Calu3 (cell line): ENCODE measurements at places on chromosomes 3 and 15.

DNA sequence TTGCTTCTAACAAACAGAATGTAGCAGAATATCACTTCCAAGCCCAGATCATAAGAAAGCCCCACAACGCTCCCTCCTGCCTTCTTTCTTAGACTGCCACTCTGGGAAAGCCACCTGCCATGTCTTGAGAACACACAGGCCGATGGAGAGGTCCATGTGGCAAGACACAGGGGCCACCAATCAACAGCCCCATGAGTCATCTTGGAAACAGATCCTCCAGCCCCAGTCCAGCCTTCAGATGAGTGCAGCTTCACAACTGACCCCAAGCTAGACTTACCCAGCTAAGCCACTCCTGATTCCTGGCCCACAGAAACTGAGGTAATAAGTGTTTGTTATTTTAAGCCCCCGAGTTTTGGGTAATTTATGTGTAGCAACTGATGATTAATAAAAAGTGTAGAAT, 39.7 kb downstream of the PTH1R start:
- no peak for DNase-seq

GRCh38 chr3:154023148-154023547, 98.0 kb upstream of the ARHGEF26 start:
- DNase-seq = peak; percentile 57

- DNase-seq = no peak
Measured at GRCh38 chr3:129313665-129314385, 35.2 kb downstream of the HMCES start.

GRCh38 chr3:188775412-188775811, 396.4 kb upstream of the TPRG1 start:
- no peak for DNase-seq

DNA sequence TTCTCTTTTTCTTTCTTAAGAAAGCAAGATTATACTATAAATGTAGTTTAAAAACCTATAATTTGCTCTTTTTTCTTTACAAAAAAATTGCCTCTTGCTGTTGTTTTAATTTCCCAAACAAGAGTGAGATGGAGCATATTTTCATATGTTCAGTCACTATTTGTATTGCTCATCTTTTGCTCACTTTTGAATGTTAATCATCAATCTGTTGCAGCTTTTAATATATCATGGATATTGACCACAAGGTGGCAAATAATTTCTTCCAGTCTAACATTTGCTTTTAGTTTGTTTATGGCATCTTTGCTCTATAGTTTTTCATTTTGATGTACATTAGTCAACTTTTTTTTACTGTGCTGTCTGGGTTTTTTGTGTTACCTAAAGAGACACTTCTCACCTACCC, 112.6 kb upstream of the THRB start:
- DNase-seq = no peak

GRCh38 chr3:157354722-157355121, 81.9 kb upstream of the PTX3 start:
- peak; percentile 70 for DNase-seq

GRCh38 chr3:132726341-132726823, 4.2 kb upstream of the NPHP3 start:
- no peak for DNase-seq

- peak; percentile 79 for DNase-seq
Measured at GRCh38 chr3:14423197-14423743, 20.9 kb downstream of the SLC6A6 start.

DNA sequence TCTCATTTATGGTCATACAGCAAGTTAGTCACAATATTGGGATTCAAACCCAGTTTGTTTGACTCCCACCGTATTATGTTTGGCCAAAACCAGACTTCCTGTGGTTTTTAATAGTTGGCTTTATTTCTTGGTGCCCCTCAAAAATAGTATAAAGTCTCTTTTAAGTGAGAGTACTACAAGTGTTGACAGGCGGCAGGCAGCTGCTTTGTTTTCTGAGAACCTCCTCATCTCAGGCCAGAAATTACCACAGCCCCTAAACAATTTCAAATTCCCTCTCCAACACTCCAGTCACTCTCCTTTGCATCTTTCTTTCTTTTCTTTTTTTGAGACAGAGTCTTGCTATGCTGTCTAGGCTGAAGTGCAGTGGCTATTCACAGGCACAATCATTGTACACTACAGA, 121.5 kb downstream of the POLR2M start:
- DNase-seq = no peak

DNA sequence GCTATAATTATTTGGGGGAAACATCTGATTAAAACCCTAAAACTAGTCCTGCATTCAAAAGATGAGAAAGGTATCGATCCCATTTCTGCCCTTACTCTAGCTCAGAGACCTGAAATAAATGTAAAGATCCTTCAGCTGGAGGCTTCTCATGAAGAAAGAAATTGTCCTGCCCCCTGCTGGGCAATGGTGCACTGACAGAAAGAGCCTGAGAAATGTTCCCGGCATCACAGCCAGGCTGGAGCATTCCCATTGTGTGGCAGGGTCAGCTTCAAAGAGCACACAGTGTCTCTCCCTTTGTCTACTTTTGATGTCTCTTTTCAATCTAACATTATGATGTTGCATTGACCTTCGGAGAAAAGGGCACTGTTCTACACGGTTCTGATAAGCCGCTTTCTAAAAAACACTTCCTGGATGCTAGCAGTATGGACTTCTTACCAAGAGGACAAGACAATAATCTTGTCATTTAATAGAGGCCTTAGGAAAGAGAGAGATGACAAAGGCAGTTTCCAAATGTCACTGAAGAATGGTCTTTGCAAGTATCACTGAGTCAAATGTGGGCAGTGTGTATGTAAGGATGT, 287.5 kb downstream of the MAGI1 start:
- peak; percentile 61 for DNase-seq

DNA sequence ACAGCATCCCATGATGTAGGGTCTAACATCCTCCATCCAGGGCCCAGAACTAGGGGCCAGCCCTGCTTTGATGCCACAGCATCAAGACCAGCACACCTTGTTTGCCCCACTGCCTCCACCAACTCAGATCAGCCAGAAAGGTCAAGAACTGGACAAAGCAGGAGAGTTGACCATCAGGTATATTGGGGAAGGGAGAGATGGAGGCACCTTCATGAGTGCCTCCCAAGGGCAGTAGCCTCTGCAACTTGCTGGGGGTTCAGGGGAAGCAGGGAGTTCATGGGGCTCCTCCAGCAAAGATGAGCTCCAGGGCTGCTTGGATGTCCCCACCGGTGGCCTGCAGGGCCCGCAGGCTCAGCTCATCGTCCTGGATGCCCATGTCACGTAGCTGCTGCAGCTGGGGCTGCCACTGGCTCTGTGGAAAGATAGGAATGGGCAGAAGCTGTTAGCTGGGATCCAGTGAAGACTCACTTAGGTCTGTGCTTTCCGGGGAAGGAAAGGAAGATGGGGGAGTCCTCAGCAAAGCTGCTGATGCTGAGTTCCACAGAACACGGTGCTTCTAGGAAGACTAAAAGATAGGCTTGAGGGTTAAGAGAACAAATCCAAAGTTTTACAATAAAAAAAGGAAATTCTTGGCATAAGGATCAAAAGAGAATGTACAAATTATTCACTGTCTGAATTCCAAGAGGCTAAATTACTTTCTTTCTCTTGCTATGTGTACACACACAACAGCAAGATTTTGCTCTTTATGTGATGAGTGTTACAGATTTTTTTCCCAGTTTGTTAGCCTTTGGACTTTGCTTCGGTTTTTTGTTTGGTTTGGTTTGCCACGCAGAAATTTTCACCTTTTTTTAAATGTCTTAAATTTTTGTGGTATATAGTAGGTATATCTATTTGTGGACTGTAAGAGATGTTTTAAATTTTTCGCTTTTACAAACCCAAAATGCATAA, 12.3 kb upstream of the SEMA7A start:
- DNase-seq = no peak

DNA sequence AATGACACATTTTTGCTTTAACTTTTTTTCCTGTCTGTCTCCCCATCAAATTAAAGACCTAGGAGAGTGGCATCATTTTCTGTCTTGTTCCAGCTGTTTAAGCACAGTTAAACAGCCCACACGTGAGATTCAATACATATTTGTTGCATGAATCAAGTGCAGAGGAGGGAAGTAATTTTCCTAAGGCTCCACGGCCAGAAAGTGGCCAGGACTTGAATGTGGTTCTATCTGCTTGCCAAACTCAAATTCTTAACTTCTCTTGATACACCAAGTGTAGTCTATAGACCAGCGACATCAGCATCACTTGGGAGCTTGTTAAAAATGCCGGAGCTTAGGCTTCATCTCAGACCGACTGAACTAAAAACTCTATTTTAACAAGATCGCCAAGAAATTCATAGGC, 724.8 kb upstream of the CFAP20DC start:
- no peak for DNase-seq

DNA sequence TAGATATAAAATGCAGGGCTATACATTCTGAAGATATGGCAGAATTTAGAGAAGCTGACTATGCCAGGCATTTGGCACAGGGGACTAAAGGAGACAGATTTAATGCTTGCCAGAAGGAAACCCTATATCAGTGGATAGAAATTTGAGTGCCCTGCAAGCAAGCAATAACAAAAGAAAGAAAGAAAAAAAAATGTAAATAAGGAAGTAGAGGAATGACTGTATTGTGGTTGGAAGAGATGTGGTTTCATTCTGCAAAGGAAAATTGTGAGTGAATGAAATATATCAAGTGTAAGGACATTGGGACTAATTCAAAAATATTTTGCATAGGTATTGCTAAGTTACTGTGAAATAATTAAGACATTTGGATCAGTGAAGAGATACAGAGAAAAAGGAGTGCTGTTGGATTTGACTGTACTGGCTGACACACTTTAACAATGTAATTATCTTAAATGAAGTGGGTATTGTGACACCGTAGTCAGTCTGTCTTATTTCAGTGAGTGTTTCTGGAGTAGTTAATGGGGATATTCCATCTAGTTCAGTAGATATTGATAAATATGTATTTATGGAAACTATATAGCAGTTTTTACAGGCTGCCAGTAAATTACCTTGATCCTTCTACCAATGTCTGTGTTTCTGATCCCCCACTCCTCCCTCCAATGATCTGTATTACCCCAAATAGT, 418.2 kb downstream of the CNTN4 start:
- DNase-seq = no peak

DNA sequence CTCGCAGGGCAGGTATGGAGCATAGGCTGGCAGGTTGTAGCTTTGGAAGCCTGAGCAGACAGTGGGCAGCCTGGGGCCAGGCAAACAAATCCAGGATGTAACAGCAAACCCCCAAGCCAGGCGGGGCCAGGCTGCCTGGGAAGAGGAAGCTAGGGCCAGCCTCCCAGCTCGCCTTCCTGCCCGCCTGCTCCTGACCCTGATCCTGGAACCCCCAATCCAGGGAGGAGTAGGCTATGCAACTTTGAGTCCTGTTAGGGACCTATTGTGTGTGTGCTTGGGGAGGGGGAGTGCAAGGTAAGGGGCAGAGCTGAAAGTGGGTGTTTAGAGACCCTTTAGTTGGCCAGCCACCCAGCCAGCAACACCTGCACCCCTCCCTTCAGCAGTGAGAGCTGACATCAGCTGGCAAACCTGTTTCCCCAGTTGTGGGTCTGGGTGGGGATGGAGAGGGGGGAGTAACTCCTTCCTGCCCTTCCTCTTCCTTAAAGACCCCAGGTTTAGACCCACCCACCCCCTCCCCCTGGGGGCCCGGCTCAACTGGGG, 2.5 kb downstream of the NBEAL2 start:
- peak; percentile 73 for DNase-seq

DNA sequence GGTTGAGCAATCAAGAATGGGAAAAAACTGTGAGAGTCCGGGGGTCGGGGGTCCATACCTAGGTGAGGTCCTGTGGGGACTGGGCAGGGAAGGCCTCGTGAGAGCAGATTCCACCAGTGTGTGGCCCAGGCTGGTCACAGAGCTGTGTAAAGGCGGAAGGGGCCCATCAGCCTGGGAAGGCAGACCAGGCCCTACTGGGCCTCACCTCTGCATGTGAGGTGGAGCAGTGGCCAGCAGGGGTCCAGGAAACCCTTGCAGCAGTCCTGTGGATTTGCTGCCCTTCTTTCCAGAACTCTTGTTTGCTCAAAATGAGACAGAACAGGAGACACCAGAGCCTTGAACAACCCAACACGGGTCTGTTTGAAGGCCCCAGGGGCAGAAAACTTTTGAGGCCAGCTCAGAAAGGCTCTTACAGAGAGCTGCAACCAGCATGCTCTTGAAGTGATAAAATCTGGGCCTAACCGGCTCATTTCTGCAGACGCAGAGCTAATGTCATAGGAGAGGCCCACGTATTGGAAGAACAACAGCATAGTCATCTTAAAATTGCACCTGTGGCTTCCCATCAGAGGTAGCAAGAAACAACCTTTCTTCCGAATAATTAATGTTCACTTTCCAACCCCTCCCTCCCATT, 30.3 kb upstream of the HHATL start:
- DNase-seq = no peak

DNA sequence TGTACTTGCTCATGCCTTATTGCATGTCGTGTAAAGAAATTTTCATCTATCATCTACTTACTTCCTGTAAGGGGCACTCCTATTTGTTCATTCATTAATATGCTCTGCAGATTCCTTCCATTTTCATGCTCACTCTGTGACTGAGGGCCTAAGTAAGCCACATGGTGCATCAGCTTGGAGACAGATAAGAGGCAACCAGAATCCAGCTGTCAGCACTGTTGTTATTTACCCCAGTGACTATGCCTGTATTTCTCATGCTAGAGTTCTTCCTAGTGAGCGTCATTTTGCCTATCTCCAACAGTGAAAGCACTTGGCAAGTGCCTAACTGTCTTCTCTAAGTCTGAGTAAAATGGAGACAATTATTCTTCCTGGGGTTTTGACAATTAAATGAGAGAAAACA, 124.8 kb upstream of the ABI3BP start:
- no peak for DNase-seq

DNA sequence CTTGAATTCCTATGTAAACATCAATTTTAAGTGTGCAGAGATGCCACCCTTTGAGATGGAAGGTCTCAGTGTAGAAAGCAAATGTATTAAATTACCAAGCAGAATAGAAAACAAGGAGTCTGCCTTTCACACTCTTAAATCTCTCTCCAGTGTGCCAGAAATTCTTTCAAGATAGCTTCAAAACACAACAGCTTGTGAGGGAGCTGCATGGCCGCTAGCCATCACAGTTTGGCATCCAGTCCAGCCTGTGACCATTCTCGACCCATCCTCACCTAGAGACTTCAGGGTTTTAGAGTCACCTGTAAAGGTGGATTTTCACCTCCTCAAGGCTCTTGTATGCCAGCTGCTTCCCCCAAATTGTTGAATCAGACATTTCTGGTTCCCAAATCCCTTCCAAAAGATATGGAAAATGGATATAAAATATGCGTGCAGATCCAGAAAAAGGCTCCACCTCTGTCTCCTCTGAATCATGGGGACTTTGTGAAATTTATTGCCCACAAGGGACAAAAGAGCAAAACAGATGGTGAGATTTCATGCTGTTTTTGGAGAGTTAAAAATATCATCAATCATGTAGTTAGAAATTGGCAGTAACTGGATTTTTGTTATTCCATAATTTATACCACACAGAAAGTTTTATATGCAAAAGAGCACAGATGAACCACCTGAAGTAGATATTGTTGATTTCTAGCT, 114.2 kb upstream of the THRB start:
- DNase-seq = no peak
